ENCODE measurements at places on chromosomes 1 and 21.

GRCh38 chr1:214029796-214030195, 42.0 kb downstream of the PROX1 start:
- DNase-seq, result no peak

- no peak for DNase-seq
Observed at GRCh38 chr1:111140680-111140967, 601 bp downstream of the CEPT1 start.

GRCh38 chr1:117025568-117025967, 24.0 kb downstream of the CD101 start:
- no peak for DNase-seq

DNA sequence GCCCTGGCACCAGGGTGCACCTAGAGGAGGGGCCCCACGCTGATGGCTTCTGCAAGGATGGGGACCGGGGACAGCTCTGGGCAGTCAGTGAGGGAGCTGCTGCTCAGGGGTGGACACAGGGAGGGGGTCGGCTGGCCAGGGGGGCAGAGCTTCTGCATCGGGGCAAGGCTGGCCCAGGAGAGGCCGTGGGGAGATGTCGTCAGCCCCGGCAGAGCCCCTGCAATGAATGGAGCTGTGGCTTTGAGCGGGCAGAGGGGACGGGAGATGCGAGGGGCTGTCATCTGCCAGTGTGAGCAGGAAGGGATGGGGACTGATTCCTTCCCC, 31.8 kb downstream of the SLX9 start:
- no peak for DNase-seq

- DNase-seq, result no peak
Observed at GRCh38 chr1:180615493-180616290, 16.1 kb upstream of the XPR1 start.

DNA sequence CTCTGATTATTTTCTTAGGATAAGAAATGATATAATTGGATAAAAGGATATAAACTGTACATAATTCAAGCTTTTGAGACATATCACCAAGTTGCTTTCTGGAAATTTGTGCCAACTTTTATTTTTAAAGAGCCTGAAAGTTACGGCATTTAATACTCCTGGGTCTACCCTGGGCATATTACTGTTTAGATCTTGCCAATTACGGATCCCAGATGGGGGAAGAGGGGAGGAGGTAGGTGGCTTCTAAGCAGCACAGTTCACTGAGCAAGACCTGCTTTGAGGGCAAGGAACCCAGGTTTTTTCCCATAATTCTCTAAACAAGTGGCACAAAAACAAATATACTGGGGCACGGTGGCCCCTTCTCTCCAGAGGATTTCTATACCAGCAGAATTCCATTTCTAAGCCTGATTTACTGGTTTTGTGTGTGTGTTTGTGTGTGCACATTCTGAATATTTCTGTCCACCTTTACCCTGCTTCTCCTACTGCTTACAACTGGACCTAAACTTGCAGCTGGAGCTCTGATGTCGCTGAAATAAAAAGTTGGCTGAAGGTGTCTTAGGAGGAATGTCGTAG, 76.7 kb downstream of the LAMC2 start:
- no peak for DNase-seq

- no peak for DNase-seq
Observed at GRCh38 chr1:117058810-117059209, 1.3 kb upstream of the TTF2 start.

DNA sequence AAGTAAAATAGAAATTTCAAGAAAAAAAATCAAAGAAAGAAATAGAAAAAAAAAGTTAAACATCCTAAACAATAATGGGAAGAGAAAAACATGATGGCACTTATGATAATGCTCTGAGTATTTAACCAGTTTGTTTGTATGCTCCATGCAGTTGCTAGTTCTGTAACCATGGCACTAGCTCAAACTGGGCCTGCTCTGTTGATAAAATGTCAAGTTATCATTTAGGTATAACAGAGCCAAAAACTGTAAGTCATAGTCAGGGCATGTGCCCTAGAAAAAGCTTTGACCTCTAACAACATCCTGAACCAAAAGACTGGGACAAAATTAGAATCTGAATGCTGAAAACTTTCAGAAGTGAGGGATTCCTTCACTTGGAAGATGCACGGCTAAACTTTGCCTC, 148.9 kb downstream of the KCNT2 start:
- no peak for DNase-seq

GRCh38 chr1:177172866-177173265, 2.1 kb downstream of the BRINP2 start:
- DNase-seq, result no peak

DNA sequence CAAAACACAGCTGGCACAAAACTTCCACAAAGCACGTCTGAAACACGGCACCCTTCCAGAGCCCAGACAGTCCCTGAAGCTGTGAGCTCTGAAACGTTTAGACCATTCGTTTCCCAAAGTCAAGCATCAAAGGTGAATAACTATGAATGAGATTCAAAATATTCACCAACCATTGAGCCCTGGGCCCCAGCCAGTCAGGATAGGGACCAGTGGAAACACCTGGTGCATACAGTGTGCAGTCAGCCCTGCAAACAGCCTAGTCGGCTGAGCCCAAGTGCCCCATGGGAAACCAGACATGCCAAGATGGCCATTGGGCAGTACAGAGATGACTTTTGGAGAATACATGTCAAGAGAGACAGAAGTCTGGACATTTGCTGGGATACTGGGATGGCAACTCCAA, 90.4 kb upstream of the EDN2 start:
- DNase-seq, result no peak

DNA sequence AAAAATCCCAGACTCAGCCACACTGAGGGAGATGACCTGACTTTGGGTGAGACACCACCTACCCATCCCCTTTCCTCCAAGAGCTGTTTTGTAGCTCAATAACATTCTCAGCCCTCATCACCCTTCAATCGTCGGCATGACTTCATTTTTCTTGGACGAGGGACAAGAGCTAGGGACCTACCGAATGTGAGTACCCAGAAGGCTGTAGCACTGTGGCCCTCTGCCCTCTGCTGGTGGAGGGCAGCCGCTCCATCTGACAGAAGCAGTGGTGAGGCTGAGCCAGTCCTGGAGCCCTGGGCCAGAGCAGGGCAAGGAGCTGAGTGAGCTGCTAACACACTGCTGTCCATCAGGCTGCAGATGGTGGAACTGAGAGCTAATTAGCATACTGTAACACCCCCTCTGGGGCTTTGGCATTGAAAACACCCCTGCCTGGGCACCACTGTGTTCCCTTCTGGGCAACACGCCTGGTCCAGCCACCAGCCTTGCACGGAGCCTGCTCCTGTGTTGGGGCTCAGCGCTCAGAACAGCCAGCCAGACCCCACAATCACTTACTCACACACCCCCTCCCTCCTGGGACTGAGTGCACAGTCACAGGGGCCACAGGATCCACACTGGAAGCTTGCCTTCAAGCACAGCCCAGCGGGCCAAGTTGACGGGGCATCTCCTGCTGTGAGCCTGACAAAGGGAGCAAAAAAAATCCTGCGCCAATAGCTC, 18.3 kb upstream of the ALPL start:
- DNase-seq, result peak; percentile 27

GRCh38 chr1:166489356-166489669, 322.5 kb upstream of the FAM78B start:
- DNase-seq, result peak; percentile 39

- no peak for DNase-seq
Observed at GRCh38 chr1:47023268-47024140, at the start of gene CYP4X1. Gene CYP4X1 (plus strand): TSS chr1:47023669. CDS start chr1:47023818, 149 bp downstream.

DNA sequence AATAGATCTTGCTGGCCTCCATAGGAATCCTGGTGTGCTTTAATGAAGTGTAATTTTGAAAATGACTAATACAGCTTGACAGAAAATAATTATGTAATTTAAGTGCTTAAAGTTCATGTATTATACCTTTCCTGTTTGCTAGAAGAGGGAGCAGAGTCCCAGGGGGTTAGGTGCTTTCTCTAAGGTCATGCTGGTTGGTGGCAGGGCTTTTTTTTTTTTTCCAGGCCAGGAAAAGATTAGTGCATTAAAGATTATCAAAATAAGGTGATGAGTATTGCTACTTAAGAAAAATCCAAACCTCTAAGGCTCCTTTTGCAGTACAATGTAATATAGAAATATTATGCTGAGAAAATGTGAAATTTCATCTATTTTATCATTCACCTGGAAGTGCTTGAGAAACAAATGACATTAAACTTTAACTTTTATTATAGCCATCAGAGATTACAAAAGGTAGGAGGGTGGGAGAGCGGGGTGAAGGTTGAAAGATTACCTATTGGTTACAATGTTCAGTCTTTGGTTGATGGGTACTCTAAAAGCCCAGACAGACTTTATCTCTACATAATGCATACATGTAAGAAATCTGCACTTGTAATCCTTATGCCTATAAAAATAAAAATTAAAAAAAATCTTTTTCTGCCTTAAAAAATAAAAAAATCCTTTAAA, 110.8 kb downstream of the RABGAP1L start:
- DNase-seq, result no peak

DNA sequence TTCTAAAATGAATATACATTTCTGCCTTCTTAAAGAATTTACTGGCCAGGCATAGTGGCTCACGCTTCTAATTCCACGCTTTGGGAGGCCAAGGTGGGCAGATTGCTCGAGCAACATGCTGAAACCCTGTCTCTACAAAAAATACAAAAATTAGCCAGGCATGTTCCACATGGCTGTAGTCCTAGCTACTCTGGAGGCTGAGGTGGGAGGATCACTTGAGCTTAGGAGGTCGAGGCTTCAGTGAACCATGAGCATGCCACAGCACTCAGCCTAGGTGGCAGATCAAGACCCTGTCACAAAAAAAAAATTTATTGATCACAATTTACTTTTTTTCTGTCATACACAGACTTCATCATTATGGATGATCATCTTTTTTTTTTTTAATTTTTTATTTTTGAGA, 11.5 kb downstream of the CDC14A start:
- no peak for DNase-seq

DNA sequence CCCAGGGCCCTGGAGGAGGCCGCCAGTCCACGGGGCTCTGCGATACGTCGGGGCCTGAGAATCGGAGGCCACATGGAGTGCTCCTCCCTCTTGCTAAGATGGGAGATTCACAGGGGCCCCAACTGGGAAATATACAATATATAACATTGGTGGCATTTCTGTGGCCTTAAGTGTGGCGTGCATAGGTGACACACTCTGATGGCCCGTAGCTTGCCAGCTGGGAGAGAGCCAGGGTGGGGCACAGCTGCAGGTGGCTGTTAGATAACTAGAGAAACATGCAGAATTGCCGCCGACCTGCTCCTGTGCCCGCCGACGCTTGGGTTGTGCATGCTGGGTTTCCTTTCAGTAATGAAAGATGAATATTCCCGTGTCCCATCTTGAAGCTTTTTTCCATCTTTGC, 30.1 kb downstream of the UMODL1 start:
- no peak for DNase-seq

GRCh38 chr1:203325418-203326091, 20.2 kb downstream of the BTG2 start:
- no peak for DNase-seq

DNA sequence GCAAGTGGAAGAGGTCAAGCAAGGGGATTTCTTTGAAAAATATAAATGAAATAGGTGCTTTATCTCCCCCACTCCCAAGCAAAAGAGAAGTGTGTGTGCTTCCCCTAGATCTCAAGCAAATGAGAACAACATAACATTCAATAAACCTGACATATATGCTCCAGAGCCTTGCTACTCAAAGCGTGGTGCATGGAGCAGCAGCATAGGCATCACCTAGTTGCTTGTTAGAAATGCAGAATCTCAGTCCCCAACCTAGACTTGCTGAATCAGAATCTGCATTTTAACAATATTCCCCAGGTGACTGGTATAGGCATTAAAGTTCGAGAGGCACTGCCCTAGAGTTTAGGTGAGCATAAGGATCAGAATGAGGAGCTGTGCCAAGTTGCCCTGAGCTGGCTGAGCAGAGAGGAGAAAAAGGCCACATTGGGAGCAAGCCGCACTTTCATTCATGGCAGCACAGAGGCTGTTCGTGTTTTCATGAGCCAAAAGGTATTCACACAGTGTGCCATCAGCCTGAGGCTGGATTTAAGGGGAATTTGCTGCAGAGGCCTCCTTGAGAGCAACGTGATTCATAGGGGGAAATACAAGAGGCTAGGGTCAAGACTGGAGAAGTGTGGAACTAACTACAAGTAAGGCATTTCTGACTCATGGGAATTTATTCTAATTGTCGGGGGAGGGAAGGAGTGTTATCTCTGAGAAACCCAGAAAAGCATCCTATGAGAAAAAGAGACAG, 14.3 kb upstream of the LPAR3 start:
- no peak for DNase-seq

DNA sequence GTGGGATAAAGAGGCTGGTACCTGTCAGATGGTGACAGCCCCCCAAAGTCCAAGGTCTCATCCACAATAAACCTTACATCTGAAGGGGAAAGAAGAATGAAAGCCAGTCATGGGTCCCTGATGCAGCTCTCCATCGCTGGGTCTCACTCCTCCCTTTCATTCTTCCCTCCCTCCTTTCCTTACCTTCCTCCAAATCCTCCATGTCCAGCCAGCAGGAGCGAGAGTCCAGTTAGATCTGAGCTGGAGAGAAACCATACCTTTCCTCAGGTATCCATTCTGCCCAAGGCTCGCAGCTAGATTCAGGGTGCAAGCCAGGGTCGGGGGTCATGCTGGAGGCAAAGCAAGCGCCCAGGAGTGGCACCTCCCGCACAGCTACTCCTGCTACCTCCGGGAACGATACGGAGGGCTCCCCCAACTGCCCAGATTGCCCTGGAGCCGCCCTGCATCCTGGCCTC, 421 bp downstream of the PSRC1 start:
- no peak for DNase-seq

DNA sequence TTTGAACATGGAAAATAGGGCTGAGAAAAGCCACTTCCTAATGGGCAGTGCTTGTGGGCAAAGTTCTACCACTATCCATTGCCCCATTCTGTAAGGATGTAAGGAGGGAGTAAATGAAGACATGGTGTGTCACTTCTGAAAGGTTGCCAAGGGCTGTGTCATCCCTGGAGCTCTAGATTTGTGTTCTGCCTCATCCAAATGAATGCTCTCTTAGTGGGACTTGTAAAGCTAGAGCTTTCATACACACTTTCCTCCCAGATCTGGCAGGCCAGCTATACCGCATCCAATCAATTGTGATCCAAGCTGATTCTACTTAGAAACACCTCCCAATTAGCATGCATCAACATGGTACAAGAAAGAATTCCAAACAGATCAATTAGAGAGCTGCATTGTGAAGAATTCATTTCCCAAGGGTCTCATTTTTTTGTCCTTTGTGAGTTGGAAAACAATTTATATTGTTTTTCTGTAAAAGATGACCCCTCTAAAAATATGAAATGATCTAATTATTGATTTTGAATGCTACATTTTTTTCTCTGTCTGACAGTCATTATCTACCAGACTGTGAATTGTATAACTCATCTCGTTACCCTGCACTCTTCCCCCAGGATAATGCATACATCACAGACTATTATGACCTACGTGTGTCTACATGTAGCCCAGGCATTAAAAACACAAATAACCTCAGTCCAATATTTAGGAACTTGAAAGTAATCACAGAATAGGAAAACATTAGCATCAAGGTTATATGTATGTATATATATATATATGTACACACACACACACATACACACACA, 117.1 kb upstream of the DUSP10 start:
- no peak for DNase-seq

GRCh38 chr1:53643041-53643880, 95.7 kb downstream of the GLIS1 start:
- no peak for DNase-seq

- DNase-seq, result no peak
Observed at GRCh38 chr1:79124756-79125155, 118.2 kb upstream of the ADGRL4 start.

All from AML-193 (cell line).